Heart left ventricle (tissue), 16 donors: ENCODE measurements at places on chromosomes 4 and X. TPM values are rescaled to one million over a fixed set of nuclear protein-coding genes. Genes with fewer than 3 reads are reported as not detected.

Gene VCX2
- not detected for total RNA-seq

Gene PRR32
- total RNA-seq, result 0.30 TPM

Gene MANBA
- total RNA-seq, result 25.0 TPM

GRCh38 chr4:52951016-52951415 lies 88.9 kb downstream of the RASL11B start:
- DNase-seq, result no peak
- H3K27ac ChIP-seq, result no peak overlapping the region
- H3K4me1 ChIP-seq, result peaks cover 12% of the 10 kb centered on the region

DNA sequence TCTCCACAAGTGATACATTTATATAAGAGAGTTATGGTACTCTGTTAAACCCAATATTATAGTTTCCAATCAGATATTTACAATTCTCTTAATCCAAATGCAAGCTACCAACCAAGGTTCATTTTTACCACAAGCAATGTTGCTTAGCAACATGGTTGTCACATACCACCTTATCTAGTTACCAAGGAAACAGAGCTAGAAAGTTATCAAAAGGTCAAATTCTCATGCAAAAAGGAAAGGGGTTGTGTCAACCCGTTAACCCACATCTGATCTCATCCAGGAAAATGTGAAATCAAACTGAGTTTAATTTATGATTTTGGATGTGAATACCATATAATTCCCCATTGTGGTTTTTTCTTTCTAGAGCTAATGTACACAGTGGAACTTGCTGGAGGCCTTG lies 274.1 kb upstream of the MAGEB2 start:
- H3K27me3 ChIP-seq, result no peaks in the 10 kb centered on the region
- no peak for DNase-seq
- H3K36me3 ChIP-seq, result no peaks in the 10 kb centered on the region
- no peak overlapping the region for H3K27ac ChIP-seq

GRCh38 chr4:163332526-163333406 lies at the start of gene NPY1R:
Gene NPY1R, minus strand, starts transcription at chr4:163332596. Its CDS starts 6,042 bp downstream, at chr4:163326554.
- H3K36me3 ChIP-seq, result no peaks in the 10 kb centered on the region
- peak; percentile 65 for DNase-seq
- peaks cover 6% of the 10 kb centered on the region for H3K27me3 ChIP-seq
- H3K4me1 ChIP-seq, result peaks cover 10% of the 10 kb centered on the region

- no peaks in the 10 kb centered on the region for H3K4me1 ChIP-seq
- H3K27me3 ChIP-seq, result no peaks in the 10 kb centered on the region
- H3K4me3 ChIP-seq, result no peak overlapping the region
- no peaks in the 10 kb centered on the region for H3K36me3 ChIP-seq
- no peak for DNase-seq
Observed at GRCh38 chrX:134161162-134161561, 75.8 kb upstream of the CCDC160 start.

GRCh38 chr4:98950925-98951324 lies 22.0 kb upstream of the EIF4E start:
- no peaks in the 10 kb centered on the region for H3K4me1 ChIP-seq
- no peak overlapping the region for H3K27ac ChIP-seq
- no peaks in the 10 kb centered on the region for H3K36me3 ChIP-seq
- H3K27me3 ChIP-seq, result no peaks in the 10 kb centered on the region
- no peak overlapping the region for H3K4me3 ChIP-seq

- H3K36me3 ChIP-seq, result no peaks in the 10 kb centered on the region
- H3K27me3 ChIP-seq, result peaks cover 4% of the 10 kb centered on the region
- DNase-seq, result no peak
- H3K27ac ChIP-seq, result no peak overlapping the region
- H3K4me1 ChIP-seq, result no peaks in the 10 kb centered on the region
Observed at GRCh38 chrX:17559728-17560379, 177.4 kb upstream of the SCML1 start.

DNA sequence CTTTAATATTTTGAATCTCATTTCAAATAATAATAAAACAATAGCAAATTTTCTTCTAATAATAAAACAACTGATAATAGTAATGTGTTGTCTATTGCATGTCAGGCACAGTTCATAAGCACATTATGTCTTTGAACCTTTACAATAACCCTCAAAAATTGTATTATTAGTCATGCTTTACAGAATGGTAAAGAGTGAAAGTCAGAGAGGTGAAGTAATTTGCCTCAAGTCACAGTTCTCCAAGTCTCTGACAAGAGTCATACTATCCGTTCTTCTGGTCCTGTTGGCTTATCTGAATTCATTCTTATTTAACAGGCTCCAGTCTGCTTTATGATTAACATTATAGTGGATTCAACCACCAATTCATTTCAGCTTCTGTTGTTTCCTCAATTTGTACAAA lies 313.0 kb downstream of the AFF2 start:
- no peaks in the 10 kb centered on the region for H3K27me3 ChIP-seq
- H3K36me3 ChIP-seq, result no peaks in the 10 kb centered on the region
- H3K27ac ChIP-seq, result no peak overlapping the region
- H3K4me3 ChIP-seq, result no peak overlapping the region
- DNase-seq, result no peak
- no peaks in the 10 kb centered on the region for H3K4me1 ChIP-seq

DNA sequence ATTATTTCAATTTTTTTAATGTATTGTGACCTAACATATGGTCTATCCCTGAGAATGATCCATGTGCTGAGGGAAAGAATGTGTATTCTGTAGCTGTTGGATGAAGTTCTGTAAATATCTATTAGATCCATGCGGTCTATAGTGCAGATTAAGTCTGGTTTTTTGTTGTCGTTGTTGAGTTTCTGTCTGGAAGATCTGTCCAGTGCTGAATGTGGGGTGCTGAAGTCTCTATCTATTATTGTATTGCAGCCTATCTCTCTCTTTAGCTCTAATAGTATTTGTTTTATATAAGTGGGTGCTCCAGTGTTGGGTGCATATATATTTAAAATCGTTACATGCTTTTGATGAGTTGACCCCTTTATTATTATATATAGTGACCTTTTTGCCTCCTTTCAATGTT lies 26.2 kb upstream of the PAGE3 start:
- H3K36me3 ChIP-seq, result no peaks in the 10 kb centered on the region
- no peaks in the 10 kb centered on the region for H3K27me3 ChIP-seq
- H3K27ac ChIP-seq, result no peak overlapping the region
- DNase-seq, result no peak

- H3K4me1 ChIP-seq, result no peaks in the 10 kb centered on the region
- no peak overlapping the region for H3K27ac ChIP-seq
- DNase-seq, result no peak
- no peaks in the 10 kb centered on the region for H3K36me3 ChIP-seq
- no peaks in the 10 kb centered on the region for H3K27me3 ChIP-seq
Observed at GRCh38 chrX:45699158-45699557, 498.5 kb upstream of the DIPK2B start.

- no peak overlapping the region for H3K4me3 ChIP-seq
- H3K4me1 ChIP-seq, result no peaks in the 10 kb centered on the region
- no peak overlapping the region for H3K27ac ChIP-seq
- no peak for DNase-seq
- H3K36me3 ChIP-seq, result no peaks in the 10 kb centered on the region
Observed at GRCh38 chr4:119825696-119826095, 197.1 kb upstream of the PDE5A start.

DNA sequence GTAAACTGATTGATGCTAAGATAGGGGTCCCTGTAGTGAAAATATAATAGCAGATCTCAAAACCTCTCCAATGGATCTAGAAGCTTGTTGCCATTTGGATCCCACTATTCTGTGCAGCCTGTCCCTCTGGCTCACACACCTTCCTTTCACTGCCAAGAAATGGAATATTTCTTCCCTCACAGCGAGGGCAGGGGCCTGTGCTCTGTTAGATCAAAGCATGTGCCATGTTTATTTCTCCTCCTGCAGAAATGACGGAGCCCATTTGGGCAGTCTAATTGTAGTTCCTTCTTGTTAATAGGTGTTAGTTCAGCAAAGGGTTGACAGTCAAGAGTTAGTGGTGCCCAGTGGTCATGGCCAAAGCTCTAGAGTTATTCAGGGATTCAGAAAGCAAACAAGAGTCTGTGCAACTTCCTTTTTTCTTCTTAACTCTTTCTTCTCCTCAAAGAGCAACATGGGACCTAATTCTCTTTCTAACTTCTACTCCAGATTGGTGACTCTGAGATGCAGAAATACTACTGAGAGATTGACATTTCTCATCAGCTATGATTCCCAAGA lies 106.8 kb downstream of the STOX2 start:
- no peak overlapping the region for H3K27ac ChIP-seq
- H3K4me3 ChIP-seq, result no peak overlapping the region
- peaks cover 13% of the 10 kb centered on the region for H3K4me1 ChIP-seq
- no peak for DNase-seq

DNA sequence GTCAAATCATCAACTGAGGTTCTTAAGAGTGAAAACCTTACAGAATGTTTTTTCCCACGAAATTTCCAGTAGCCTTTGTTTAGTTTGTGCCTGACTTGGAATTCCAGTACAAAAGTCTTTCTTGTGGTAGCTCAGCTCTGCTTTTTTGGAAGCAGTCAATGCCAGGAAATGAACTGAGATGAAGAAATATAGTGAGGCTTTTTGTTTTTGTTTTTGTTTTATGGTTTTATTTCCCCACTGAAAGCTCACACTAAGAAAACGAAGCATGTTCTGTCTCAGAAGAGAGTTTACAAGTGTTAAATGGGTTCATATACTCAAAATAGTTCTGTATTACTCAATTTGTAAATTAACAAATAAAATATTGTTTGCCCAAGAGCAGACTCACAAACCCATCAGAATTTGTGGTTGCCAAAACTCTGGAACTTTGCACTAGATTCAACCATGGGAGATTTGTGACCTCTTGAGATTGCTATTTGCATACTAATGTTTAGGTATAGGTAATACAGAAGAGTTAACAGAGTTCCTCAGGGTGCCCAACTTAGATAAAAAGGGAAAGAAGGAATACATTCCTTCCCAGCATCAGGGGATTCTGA lies 1060.8 kb downstream of the FAT4 start:
- no peaks in the 10 kb centered on the region for H3K4me1 ChIP-seq
- no peaks in the 10 kb centered on the region for H3K27me3 ChIP-seq
- no peak overlapping the region for H3K4me3 ChIP-seq
- no peak overlapping the region for H3K27ac ChIP-seq
- H3K36me3 ChIP-seq, result no peaks in the 10 kb centered on the region

DNA sequence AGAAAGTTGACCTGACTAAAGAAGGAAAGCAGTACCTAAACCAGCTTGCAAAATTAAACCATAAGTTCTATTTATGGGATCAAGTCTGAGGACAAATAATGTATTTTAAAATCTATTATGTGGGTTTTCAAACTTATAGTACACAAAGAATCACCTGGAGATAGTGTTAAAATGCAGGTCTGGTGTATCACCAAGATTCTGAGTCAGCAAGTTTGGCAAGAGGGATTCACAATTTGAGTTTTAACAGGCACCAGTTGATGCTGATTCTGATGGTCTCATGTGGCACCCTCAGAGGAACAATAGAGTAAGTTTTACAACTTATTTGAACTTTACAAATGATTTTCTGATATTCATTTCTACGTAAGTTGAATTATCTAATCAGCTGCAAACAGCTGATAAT lies 9.1 kb upstream of the STATH start:
- no peak overlapping the region for H3K4me3 ChIP-seq
- H3K4me1 ChIP-seq, result no peaks in the 10 kb centered on the region
- H3K27ac ChIP-seq, result no peak overlapping the region
- no peaks in the 10 kb centered on the region for H3K36me3 ChIP-seq
- DNase-seq, result no peak
- no peaks in the 10 kb centered on the region for H3K27me3 ChIP-seq

DNA sequence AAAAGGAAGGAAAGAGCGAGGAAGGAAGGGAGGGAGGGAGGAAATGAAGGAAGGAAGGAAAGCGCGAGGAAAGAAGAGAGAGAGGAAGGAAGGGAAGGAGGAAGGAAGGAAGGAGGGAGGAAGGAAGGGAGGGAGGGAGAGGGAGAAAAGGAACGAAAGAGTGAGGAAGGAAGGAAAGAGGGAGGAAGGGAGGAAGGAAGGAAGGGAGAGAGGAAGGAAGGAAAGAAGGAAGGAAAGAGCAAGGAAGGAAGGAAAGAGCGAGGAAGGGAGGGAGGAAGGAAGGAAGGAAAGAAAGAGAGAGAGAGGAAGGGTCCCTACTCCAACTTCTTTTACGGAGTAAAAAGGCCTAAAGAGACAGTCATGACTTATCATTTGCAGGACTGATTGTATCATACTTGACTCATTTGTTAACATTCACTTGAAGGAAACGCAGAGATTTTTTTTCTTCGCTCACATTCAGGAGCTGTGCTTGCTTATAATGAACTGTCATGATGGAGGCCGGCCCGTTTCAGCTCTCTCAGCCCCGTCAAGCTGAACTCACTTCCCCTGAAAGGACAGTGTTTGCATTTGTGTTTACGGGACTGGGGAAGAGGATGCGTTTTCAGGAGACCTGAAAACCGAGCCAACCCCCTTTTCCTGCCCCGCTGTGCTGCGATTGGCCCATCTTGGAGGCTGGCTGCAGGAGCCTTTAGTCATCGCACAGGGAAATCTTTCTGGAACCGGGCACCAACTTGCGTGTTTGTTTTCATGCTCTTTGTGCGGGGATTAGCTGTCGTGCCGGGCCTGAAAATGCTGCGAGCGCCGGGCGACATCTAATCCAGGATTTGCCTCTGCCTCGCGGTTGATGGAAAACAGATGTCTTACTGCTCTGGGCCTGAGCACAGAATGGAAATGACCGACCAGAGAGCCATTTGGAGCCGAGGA lies 17.8 kb downstream of the TRIM2 start:
- peaks cover 30% of the 10 kb centered on the region for H3K4me1 ChIP-seq
- peak overlapping the region; percentile 92 for H3K27ac ChIP-seq
- H3K4me3 ChIP-seq, result peak overlapping the region; percentile 78
- no peaks in the 10 kb centered on the region for H3K36me3 ChIP-seq

DNA sequence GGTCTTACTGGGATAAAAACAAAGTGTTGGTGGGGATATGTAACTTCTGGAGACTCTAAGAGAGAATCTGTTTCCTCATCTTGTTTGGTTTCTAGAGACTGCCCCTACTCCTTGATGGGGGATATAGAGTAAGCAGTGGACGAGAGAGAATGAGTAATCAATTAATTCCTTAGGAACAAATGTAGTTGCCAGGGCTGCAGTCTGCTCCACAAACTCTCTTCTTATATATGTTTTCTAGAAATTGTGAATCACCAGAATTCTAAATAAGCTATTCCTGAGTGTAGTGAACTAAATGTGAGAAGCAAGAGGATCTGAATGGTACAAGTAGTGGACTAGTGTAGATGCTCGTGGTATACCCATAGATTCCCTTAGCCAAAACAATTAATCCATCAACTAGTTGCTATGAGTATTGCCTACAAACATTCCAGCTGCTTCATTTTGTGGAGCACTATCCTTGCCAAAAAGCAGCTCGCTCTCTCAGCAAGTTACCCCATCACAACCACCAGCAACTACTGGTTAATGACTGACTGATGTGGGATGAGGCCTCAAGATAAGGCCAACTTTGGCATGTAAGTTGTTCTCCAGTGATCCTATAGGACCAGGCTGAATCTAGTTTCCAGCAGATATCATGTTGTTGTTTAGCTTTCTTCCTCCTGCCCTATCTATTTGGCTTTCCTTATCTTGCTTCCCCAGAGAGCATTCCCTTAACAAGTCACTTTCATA lies 273.0 kb downstream of the SLC7A11 start:
- DNase-seq, result no peak
- H3K36me3 ChIP-seq, result no peaks in the 10 kb centered on the region
- no peaks in the 10 kb centered on the region for H3K27me3 ChIP-seq

- H3K27me3 ChIP-seq, result peaks cover 6% of the 10 kb centered on the region
- no peak overlapping the region for H3K27ac ChIP-seq
- no peaks in the 10 kb centered on the region for H3K36me3 ChIP-seq
- no peak overlapping the region for H3K4me3 ChIP-seq
- DNase-seq, result no peak
- H3K4me1 ChIP-seq, result no peaks in the 10 kb centered on the region
Observed at GRCh38 chr4:8765631-8766590, 105.7 kb downstream of the HMX1 start.
